ENCODE measurements at places on chromosomes 7 and 10. TPM values are rescaled to one million over a fixed set of nuclear protein-coding genes. Genes with fewer than 3 reads are reported as not detected.

Gene STAG3
- total RNA-seq, result not detected

Gene PAPOLB
- not detected for total RNA-seq

Gene C10orf90
- 3.7 TPM for total RNA-seq

Gene PIP
- total RNA-seq, result not detected

Gene CALML5
- total RNA-seq, result not detected

Gene TMEM130
- total RNA-seq, result 0.31 TPM

Gene SMURF1
- total RNA-seq, result 26.9 TPM

Gene BHLHA15
- total RNA-seq, result 0.33 TPM

Gene CLDN3
- 2.8 TPM for total RNA-seq

Gene VOPP1
- total RNA-seq, result 85.5 TPM

Gene MUC12
- total RNA-seq, result 23.2 TPM

Gene DKK1
- total RNA-seq, result 445 TPM

Gene PBLD
- total RNA-seq, result 3.1 TPM

Gene ZNF365
- 0.82 TPM for total RNA-seq

Gene CLRN3
- not detected for total RNA-seq

Gene ORC5
- total RNA-seq, result 21.4 TPM

Gene MYL10
- total RNA-seq, result not detected

Gene EBF3
- total RNA-seq, result 0.20 TPM

Gene OR2A14
- total RNA-seq, result not detected

Gene TLX1
- not detected for total RNA-seq

Gene BCAP29
- total RNA-seq, result 40.7 TPM
